ENCODE measurements at places on chromosomes 3 and 15. TPM values are rescaled to one million over a fixed set of nuclear protein-coding genes. Genes with fewer than 3 reads are reported as not detected.

DNA sequence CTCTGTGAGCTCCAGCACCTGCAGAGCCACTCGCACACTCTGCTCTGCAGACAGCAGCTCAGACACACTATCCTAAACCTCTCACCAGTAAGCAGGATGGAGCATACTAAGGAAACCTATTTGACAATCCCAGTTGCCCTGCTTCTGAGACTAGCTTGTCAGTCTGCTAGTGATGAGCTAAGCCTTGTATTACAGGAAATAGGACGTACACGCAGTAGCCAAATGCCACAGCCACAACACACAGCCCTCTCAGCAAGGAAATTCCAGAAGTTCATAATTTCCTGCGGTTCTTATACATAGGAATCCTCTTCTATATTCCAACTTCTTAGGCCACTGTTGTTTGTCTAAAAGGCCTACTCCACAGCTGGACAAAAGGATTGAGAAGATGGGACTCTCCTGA, 74.5 kb downstream of the MYLK start:
- no peak for DNase-seq

GRCh38 chr3:183252973-183253527, at the start of gene B3GNT5:
B3GNT5 (plus strand) TSS chr3:183253253; CDS start chr3:183269799, 16,546 bp downstream.
- peak; percentile 60 for DNase-seq

GRCh38 chr3:188335656-188336055, 181.7 kb downstream of the LPP start:
- no peak for DNase-seq

- no peak for DNase-seq
These were observed 529.6 kb downstream of the SHQ1 start for GRCh38 chr3:72318504-72319193.

DNA sequence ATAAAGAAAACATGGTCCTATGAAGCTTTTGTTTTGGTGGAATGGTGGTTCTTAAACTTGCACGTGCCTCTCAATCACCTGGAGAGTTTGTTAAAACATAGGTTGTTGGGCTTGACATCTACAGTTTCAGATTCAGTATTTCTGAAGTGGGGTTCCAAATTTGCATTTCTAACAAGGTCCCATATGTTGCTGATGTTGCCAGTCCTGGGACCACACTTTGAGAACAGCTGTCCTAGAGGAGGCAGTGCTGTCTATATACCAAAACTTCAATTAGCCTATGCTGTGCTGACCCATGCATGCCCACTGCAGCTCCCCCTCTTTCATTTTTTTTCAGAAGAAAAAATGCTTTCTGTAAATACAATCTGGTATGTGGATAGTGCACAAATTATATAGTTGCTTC, 31.3 kb downstream of the ALCAM start:
- no peak for DNase-seq

DNA sequence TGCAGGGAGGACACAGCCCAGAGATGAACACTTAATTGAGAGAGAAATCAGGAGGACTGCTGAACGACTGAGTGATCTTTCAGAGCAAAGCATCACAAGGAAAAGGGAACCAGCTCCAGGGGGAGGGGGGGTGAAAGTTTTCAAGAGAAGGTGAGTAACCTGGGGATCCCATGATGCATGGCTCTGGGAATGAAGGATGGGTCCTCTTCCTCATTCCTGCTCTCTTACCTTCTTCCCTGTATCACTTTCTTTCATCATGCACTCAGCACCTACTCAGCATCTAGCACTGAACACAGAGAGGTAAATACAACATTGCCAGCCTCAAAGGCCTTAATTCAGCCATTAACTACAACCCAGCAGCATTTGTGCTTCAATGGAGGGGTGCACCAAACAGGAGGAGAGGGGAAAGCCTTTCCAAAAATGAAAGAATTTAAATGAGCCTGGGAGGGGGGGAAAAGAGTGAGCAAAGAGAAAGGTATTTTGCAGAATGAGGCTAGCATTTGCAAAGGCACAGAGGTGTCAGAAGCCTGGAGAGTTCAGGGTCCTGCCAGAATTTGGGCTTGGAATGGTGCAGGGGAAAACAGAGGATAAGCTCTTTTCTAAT, 427.4 kb downstream of the FOXP1 start:
- DNase-seq = no peak

DNA sequence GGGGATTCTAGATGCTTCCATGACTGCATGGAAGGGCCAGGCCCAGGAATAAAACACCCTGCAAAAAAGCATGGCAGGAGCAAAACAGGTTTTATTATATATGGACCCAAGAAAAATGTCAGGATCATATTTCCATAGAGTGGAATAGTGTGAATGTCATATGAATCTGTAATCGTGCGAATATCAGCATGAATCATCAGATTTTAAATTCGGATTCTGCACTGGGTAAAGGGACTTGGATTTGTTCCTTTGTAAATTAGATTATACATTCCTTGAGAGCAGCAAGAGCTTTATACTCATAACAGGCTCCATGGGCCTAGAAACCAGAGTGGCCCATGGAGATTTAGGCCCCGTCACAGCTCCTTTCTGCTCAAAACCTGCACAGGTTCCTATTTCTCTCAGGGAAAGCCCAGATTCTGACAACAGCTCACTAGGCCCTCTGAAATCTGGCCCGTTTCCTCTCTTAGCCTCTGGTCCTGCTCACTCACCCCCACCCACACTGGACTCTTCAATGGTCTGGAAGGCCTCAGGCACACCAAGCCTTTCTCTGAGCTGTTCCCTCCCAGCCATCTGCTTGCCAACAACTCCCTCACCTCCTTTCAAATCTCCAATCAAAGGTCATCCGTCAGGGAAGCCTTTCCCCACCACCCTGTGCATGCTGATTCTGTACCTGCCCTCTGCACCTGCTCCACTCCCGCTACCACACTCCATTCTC, 76.0 kb downstream of the FEM1B start:
- no peak for DNase-seq

DNA sequence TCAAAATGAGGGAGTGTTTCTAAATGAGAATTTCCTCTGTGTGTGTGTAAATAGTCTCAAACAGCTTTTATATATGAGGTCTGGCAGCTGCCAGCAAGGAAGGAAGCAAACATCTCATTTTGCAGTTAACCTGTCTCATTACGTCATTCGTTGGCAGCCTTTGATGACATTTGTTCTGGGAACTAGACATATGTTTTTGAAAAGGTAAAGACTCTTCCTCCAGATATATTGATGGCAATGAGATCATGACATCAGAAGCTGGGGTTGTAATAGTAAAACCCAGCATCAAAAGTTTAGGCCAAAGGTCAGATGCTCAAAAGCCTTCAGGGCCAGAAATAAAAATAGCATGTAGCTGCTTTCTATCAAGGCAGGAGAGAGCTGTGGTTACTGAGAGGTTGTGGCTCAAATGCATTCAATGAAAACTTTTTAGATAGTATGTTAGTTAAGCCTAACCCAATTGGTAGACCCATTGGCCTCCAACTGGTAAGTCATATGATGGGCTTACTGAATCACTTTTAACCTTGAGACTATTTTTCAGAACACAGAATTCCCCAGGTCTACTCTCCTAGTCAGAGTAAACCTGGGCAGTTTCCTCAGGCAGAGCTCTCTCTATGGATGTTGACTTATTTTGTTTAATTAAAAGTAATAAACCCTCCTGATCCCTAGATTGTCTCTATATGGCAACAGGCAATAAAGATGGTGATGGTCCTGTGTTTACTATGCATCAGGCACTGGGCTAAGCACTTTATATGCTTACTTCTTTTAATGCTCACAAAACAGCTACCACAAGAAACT, 386.5 kb upstream of the CFAP20DC start:
- no peak for DNase-seq

DNA sequence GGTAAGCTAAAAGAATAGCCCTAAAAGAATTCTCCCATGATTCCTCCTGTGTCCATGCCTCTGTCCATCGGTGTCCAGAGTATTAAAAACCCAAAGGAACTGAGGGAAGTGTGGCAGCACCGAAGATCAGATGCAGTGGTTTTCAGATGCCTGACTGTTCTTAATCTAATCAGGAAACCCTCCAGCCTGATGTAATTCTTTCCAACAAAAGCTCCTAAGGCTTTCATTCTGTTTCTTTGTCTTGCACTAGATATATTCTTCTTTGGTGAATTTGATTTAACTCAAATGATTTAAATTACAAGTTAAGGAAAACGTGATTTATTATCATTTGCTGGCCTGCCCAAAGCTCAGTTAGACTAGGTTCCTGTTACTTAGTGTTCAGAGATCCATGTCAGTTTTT, 71.2 kb downstream of the ARHGAP31 start:
- no peak for DNase-seq

DNA sequence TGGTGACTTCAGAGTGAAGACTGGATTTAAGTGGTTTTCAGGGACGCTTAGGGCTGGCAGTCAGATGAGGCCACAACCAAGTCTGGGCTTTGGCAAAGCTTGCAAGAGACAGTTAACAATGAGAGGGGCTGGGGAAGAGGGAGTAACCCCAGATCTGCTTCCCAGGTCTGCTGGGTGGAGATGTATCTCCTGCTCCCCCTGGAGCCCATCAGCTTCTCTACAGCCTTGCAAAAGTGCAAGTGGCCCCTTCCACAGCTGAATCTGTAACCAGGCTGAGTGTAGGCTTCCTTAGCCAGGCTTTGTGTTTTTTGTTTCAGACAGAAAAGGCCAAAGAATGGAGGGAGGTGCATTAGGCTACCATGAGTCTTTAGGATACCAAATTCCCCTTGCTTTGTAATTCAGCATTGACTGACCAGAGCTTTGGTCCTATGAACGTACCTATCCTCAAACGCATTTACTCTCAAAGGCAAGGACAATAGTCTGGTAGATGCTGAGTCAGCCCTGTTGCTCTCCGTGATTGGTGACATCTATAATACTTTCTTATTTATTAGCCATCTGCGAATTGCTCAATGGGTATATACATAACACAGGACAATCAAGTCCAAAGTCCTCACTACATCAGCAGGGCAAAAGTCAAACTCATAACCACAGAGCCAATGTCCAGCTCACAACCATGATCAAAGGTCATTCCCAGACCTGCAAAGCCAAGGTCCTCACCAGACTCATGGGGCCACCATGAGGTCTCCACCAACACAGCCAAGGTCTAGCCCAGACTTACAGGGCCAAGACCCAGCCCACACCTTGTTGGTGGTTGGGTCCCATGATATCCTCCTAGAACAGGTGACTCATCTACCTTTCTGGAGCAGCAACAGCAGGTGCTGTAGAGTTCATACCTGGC, 17.1 kb downstream of the CCDC13 start:
- DNase-seq = peak; percentile 24

DNA sequence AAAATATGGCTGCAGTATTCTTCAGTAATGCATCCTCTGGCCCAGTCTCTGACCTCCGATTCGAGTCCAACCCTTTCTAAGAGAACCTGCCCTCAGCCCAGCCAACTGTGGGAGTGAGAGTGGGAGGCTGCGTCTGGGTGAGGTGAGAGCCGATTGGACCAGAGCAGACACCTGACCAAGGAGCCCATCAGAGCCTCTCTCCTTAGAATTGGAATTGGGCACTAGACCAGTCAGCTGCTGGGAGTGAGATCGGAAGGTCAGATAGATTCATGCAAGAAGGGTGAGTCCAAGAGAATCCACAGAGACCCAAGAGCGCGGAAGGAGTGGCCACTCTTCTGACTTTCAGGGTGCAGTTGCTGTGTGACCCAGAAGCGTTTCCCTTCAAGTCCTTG, 10.2 kb downstream of the RASL12 start:
- no peak for DNase-seq

DNA sequence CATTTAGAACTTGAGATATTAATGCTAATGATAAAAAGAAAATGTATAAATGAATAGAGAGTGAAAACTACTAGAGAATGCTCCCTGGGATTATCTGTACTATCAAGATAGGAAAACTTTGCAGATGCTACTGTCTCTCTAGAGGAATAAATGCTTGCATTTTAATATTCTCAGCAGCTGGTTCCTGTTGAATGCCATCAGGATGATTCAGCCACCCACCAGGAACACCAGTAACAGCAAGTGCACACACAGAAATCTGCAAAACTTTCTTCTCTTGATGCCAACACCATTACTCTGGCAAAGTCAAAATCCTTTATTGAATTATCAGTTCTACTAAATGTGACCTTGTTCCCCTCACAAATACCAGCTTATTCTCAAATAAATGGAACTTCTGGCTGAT, 148.4 kb downstream of the TIGIT start:
- no peak for DNase-seq

- DNase-seq = no peak
These were observed 10.8 kb downstream of the ASB14 start for GRCh38 chr3:57281715-57282114.

- DNase-seq = no peak
These were observed 52.7 kb downstream of the OTOL1 start for GRCh38 chr3:161549261-161549660.

Gene SMAD6
- 0.07 TPM for total RNA-seq

Gene TMEM41A
- 16.8 TPM for total RNA-seq

Gene PARP15
- 9.1 TPM for total RNA-seq

Gene SERP1
- 100 TPM for total RNA-seq

Gene CLDN1
- total RNA-seq = 0.07 TPM

Gene PSMD6
- 104 TPM for total RNA-seq

Gene KCNAB1
- total RNA-seq = not detected

Gene MAP1A
- 1.5 TPM for total RNA-seq

Gene STARD5
- total RNA-seq = 9.1 TPM

Gene MYL3
- total RNA-seq = not detected
